Glutamatergic neuron (in vitro differentiated cells): ENCODE measurements at places on chromosomes 16 and 17. TPM values are rescaled to one million over a fixed set of nuclear protein-coding genes. Genes with fewer than 3 reads are reported as not detected.

Gene ABCA9
- total RNA-seq, result 0.61 TPM

GRCh38 chr17:72946156-72946555, 146.3 kb downstream of the SLC39A11 start:
- DNase-seq, result no peak
- no peaks in the 10 kb centered on the region for H3K36me3 ChIP-seq
- H3K27me3 ChIP-seq, result peaks cover 5% of the 10 kb centered on the region
- peak overlapping the region; percentile 3 for H3K4me3 ChIP-seq
- H3K27ac ChIP-seq, result no peak overlapping the region
- H3K4me1 ChIP-seq, result peaks cover 40% of the 10 kb centered on the region

Gene TCAP
- total RNA-seq, result 2.3 TPM

Gene SLC9A5
- 1.4 TPM for total RNA-seq

- peak overlapping the region; percentile 93 for H3K4me3 ChIP-seq
- H3K27ac ChIP-seq, result peak overlapping the region; percentile 67
- peaks cover 41% of the 10 kb centered on the region for H3K27me3 ChIP-seq
- peak; percentile 31 for DNase-seq
These were observed 2.5 kb upstream of the HS3ST3B1 start for GRCh38 chr17:14298221-14298946.

- H3K4me3 ChIP-seq, result no peak overlapping the region
- H3K27me3 ChIP-seq, result peaks cover 5% of the 10 kb centered on the region
- H3K27ac ChIP-seq, result no peak overlapping the region
- peaks cover 28% of the 10 kb centered on the region for H3K4me1 ChIP-seq
These were observed 23.6 kb upstream of the ATP5MC1 start for GRCh38 chr17:48868916-48869500.

DNA sequence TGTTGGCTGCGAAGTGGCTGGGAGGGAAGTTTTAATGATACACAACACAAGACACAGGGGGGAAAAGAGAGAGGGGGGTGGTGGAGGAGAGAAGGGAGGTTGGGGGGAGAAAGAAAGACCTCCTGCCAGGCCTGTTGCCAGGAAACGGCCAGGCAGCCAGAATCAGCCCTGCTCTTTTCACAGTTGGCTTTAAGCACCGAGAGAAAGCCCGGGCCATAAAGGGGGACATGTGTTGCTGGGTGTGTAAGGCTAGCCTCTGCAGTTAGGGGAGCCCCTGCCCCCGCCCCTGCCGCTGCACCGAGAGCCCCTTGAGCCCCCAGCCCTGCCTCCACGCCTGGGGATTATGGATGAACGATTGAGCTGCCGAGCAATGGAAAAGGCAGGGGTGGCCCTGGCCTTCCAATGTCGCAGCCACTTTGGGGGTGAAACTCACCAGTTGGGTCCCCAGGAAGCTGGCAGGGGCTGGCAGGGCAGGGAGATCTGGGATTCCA, 13.9 kb upstream of the WNT3 start:
- DNase-seq, result no peak
- H3K27ac ChIP-seq, result no peak overlapping the region
- H3K36me3 ChIP-seq, result peaks cover 3% of the 10 kb centered on the region
- peaks cover 4% of the 10 kb centered on the region for H3K4me1 ChIP-seq
- peaks cover 10% of the 10 kb centered on the region for H3K27me3 ChIP-seq

- no peak overlapping the region for H3K4me3 ChIP-seq
- peaks cover 2% of the 10 kb centered on the region for H3K27me3 ChIP-seq
- DNase-seq, result no peak
- H3K4me1 ChIP-seq, result peaks cover 4% of the 10 kb centered on the region
These were observed 20.2 kb downstream of the TMC7 start for GRCh38 chr16:19003935-19004334.

GRCh38 chr17:39090400-39090799, 61.0 kb downstream of the PLXDC1 start:
- no peak overlapping the region for H3K27ac ChIP-seq
- H3K4me3 ChIP-seq, result no peak overlapping the region
- H3K4me1 ChIP-seq, result peaks cover 5% of the 10 kb centered on the region

Gene KRT20
- total RNA-seq, result not detected

Gene ELMO3
- total RNA-seq, result 2.1 TPM

DNA sequence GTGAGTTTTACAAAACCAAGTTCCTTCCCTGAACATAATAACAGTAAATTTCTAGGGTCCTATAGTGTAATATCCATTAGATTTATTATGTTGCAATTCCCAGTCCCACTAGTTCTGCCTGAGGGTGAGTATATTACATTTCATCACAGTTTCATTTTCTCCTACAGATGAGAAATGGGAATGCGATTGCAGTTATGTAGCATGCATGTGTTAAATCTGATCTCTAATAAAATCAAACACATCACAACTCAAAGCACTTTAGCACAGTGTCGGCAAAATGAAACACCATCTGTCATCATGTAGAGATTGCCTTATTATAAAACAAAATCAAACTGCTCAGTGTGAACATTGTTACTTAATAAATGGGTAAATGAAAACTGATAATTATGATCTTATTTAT, 180.5 kb upstream of the TOX3 start:
- H3K4me3 ChIP-seq, result no peak overlapping the region
- peaks cover 11% of the 10 kb centered on the region for H3K36me3 ChIP-seq
- no peaks in the 10 kb centered on the region for H3K4me1 ChIP-seq
- H3K27me3 ChIP-seq, result no peaks in the 10 kb centered on the region
- no peak overlapping the region for H3K27ac ChIP-seq

DNA sequence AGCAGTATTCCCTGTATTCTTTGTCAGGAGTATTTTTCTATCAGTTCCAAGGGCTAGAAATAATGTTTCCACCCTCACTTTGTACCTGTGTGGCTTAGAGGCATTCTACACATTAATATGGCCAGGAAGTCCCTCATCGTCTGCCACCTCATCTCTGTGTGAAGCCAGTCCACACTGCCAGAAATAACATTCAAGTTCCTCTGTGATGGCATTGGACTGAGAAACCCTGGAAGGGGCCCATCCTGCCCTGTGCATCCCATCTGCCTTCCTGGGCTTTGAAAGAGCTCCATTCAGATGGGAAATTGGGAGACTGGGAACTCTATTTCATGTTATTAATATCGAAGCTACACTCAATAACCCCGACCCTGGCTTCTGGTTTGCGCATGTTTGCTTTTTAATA, 497.2 kb upstream of the CDH5 start:
- H3K4me3 ChIP-seq, result no peak overlapping the region
- no peak for DNase-seq
- no peaks in the 10 kb centered on the region for H3K4me1 ChIP-seq
- no peak overlapping the region for H3K27ac ChIP-seq

GRCh38 chr16:87809150-87809902, 43.5 kb upstream of the KLHDC4 start:
- DNase-seq, result no peak
- no peaks in the 10 kb centered on the region for H3K36me3 ChIP-seq
- H3K4me1 ChIP-seq, result peaks cover 7% of the 10 kb centered on the region
- no peak overlapping the region for H3K27ac ChIP-seq
- H3K4me3 ChIP-seq, result no peak overlapping the region

DNA sequence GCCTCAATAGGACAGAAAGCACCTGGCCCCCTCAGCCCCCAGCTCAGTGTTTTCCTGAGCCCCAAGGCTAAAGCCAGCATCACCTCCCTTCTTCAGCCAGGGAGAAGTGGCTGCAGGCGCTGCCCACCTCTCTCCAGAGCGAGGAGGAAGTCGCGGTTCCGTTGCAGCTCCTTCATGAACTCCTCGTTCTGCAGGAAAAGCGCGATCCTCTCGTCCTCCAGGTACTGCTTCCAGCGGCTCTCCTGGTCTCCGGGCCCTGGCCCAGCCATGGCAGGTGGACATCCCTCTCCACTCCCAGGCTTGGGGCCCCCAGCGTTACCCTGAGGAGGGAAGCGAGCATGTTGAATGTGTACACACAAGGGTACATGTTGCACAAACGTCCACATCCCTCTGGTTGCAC, 22.7 kb upstream of the MRPS23 start:
- no peak overlapping the region for H3K4me3 ChIP-seq
- peaks cover 3% of the 10 kb centered on the region for H3K36me3 ChIP-seq
- no peak overlapping the region for H3K27ac ChIP-seq

Gene KDM6B
- 191 TPM for total RNA-seq

Gene ADORA2B
- 0.32 TPM for total RNA-seq

GRCh38 chr17:60258313-60258712, 108.5 kb downstream of the CA4 start:
- no peak for DNase-seq
- no peaks in the 10 kb centered on the region for H3K36me3 ChIP-seq
- H3K4me3 ChIP-seq, result no peak overlapping the region
- no peaks in the 10 kb centered on the region for H3K4me1 ChIP-seq
- no peaks in the 10 kb centered on the region for H3K27me3 ChIP-seq

DNA sequence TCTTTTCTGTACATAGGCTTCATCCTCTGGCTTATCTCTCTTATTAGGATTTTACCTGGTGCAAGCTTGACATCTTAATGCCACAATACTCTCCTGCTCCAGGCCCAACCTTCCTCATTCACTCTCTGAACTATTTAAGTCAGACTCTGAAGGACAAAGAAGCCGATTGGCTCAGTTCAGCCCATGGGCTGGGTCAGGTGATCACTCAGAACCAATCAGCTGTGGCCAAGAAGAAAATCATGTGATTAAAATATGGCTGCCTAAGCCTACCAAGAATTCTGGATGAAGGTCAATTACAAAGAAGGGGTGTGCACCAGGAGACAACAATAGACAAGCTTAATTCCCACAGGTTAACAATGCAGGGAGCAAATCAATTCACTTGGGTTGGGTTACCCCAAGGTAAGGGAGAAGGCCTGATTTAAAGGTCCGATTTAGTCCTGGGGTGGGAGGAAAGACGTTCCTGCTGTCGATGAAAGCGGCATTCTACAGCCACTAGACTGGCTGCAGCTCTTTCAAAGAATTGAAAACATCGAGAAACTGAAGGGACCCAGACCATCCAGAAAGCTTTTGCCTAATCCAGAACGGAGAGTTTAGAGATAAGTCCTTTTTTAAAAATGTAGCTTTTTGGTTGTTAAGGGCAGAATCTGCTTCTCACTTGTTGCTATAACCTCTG, 42.9 kb upstream of the NFAT5 start:
- H3K4me3 ChIP-seq, result no peak overlapping the region
- H3K36me3 ChIP-seq, result no peaks in the 10 kb centered on the region
- H3K4me1 ChIP-seq, result no peaks in the 10 kb centered on the region
- DNase-seq, result no peak

Gene GDPD1
- total RNA-seq, result 34.3 TPM
